ENCODE measurements at places on chromosomes 6 and 20.

GRCh38 chr20:33753143-33753542 lies 21.3 kb downstream of the ZNF341 start:
- DNase-seq: no peak

GRCh38 chr20:53866794-53867740 lies 203.3 kb downstream of the BCAS1 start:
- no peak for DNase-seq

DNA sequence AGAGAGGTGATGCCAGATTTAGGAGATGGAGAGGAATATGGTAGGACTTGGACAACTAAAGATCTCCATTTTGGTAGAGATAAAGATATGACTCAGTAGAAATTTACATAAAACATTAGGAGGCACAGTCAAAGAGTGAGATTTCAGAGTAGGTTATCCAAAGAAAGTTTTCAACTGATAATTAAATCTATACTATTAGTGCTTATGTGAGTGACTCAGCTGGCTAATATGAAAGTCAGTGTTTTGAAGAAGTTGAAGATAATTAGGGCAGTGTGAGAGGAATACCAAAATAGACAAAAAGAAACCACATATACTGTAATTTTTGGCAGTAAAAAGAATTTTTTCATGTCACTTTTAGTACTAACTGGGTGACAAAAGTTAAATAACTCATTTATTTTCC lies 712.8 kb upstream of the HS3ST5 start:
- no peak for DNase-seq

DNA sequence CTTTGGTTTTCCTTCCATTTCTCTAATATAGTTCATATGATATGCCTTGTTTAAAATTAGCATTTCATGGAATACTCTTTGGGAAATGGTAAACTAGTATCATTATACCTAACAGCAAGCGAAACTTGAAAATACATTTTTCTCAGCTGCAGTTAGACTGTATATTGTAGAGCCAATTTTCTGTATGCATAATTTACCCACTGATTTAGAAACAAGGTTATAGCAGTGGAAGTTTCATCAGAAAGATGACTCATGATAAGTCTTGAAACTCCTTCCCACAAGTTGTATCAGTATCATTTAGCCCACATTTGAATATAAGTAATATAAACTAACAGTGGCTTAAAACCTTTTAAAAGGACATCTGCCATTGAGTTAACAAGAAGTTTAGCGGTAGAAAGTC lies 164.8 kb upstream of the BMP5 start:
- no peak for DNase-seq

- DNase-seq: no peak
These were observed 452.5 kb downstream of the CDH26 start for GRCh38 chr20:60410618-60411264.

DNA sequence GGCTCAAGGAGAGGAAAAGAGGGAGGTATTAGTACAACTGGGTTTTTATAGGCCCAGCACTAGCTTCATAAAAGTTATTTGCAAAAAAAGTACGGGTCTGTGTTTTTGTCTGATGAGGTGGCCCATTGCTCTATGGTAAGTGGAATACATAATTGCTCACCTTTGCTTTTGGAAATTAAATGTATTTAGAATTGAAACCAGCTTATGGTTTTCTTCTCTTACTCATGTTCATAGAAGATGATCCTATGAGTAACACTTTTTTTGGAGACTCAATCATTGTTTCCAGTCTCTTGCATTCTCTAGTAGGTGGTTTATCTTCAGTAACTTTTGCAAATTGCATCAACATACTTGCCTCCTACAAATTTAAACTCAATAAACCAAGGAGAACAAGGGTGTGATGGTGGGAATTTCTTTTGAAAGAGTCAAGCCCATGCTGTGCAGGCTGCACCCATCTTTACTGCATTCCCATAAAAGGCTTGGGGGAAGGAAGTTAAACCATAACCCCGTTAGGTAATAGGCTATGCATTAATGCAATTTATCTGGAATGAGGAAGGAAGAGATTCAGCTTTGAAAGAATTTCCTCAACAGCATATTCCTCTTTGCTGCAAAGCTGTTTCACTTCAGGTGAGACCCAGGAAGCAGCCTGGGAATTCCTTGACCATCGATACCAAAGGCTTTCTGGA lies 48.5 kb upstream of the EDN1 start:
- no peak for DNase-seq

GRCh38 chr20:20872428-20872827 lies 160.0 kb upstream of the RALGAPA2 start:
- no peak for DNase-seq

DNA sequence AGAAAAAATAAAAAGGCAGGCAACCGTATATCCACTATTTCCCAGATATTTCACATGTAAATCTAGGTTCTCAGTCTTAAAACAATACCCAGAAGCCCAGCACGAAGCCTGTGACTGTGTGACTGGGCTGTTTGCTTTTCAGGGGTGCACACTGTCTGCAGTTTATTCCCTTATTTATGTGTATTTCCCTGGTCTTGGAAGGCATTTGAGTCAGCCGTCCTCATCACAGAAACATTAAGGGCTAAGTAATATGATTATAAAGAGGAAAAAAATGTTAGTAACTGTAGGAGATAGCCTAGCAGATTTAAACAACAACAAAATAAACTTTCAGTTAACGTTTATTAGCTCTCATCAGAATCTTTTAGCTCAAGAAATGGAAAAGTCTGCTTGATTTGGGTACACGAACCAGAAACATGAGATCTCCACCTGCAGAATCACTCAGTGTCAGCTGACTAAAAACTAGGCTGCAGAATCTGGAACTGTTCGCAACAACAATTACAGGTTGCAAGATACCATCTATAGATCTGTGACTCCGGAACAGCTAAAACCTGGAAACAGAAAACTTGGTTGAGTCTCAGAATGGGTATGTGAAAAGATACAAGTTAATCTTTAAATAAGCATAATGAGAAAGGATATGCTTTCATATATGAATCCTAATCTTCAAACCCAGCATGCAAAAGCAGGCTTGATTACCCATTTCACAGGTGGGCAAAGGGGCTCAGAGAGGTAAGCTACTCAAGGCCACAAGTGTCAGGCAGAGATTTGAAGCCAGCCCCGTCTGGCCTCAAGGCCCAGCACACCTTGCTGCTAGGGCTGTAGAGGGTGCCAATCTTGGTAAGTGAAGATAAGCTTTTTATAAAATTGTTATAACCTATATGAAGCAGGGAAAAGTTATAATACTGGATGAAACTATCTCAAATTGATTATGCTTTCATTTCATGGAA lies 21.1 kb downstream of the GCLC start:
- no peak for DNase-seq

- DNase-seq: no peak
These were observed 2.7 kb upstream of the TRERF1 start for GRCh38 chr6:42454428-42454791.

- DNase-seq: no peak
These were observed 94.0 kb downstream of the ZMYND8 start for GRCh38 chr20:47262365-47263013.

DNA sequence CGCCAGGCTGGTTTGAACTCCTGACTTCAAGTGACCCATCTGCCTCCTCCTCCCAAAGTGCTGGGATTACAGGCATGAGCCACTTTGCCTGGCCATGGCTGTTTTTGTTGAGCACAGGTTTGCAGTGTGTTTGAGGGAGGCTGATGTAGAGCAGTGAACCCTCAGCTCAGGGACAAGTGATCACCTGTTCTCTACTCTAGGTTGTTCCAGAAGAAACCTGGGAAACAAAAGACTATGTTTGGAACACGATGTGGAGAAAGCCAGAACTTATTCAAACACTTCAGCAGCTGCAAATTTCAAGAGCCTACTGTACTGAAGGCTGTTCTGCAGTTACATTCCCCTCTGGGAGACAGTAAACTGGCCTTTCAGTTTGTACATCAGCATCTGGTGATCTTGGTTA lies 4.7 kb downstream of the TULP1 start:
- no peak for DNase-seq

DNA sequence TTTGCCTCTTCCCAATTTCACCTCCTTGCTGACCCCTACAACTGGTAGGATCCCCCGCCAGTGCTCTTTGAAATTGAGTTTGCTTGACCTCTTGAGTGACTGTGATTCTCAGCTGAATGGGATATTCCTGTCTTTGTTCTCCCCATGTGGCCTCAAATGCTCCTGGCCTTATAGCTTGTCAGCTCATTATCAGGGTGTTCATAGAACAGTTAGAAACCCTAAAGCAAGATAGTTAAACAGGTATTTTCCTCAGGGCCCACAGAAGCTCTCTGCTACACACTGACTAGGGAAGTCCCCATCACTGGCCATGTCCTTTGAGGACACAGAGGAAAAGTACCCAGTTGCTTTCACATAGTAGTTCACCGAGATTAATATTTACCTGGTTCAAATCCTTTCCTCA lies 211.5 kb upstream of the DTNBP1 start:
- no peak for DNase-seq

GRCh38 chr6:130796313-130796905 lies 30.8 kb upstream of the SMLR1 start:
- DNase-seq: no peak

- DNase-seq: no peak
These were observed 31.0 kb upstream of the OSTM1 start for GRCh38 chr6:108105571-108105970.

DNA sequence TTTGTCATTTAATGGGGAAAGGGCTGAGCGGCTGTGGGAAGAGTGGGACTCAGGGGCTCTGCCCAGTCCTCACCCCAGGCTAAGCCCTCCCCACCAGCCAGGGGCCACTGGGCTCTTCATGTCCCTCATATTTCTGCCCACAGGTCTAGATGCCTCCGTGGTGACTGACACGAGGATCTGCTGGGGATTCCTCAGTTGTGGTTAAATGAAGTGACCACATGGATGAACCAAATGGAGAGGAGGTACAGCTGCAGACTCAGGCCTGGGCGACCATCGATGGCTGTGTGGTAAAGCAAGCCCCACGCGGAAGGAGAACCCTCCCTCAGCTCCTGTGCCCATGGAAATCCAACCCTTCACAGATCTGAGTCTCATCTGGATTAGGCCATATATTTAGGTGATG lies 29.4 kb downstream of the RAET1L start:
- no peak for DNase-seq

GRCh38 chr6:90413867-90414266 lies 117.2 kb upstream of the BACH2 start:
- peak; percentile 15 for DNase-seq

DNA sequence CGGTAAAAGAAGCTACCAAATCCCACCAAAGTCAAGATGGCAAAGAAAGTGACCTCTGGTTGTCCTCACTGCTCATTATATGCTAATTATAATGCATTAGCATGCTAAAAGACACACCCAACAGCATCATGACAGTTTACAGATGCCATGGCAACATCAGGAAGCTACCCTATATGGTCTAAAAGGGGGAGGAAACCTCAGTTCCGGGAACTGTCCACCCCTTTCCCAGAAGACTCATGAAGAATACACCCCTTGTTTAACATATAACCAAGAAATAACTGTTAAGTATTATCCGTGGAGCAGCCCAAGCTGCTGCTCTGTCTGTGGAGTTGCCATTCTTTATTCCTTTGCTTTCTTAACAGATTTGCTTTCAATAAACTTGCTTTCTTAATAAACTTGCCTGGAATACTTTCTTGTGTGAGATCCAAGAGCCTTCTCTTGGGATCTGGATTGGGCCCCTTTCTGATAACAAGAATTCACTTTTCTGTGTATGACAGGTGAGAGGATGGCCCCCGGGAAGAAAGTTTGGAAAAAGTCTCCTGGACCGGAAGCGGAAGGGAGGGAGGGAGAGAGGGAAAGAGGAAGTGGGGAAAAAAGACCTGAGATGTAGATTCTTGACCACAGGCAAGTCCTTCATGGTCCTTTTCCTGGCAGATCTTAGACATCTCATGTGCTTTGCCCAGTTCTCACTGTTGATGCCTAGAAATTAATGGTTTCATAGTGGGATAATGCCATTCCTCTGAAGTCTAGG lies 146.7 kb upstream of the ID4 start:
- DNase-seq: no peak

- no peak for DNase-seq
These were observed 20.4 kb upstream of the MCUR1 start for GRCh38 chr6:13834790-13835189.

- DNase-seq: no peak
These were observed 10.8 kb upstream of the ZBTB24 start for GRCh38 chr6:109493865-109494264.

DNA sequence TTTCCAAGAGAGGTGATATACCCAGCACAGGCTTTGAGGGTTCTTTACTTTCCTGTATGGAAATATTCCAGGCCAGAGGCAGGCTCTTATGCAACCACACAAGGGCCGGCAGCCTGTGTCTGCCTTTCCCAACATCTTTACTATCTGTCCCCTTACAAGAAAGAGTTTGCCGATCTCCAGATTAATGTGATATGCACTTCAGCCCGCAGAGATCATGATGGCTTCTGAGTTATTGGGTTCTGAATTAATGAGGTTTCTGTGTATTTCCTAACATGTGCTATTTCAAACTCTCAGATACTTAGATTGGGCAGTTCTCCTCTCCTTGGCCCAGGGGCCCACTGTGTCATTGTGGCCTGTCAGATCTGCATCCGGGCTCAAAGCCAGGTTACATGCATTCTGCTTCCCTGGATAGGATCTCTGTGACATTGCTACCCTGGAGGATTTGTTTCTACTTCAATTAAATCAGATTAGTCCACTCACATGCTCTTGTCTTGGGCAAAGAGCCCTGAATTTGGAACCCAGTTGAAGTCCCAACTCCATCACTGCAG lies 56.6 kb downstream of the TGM2 start:
- DNase-seq: no peak

DNA sequence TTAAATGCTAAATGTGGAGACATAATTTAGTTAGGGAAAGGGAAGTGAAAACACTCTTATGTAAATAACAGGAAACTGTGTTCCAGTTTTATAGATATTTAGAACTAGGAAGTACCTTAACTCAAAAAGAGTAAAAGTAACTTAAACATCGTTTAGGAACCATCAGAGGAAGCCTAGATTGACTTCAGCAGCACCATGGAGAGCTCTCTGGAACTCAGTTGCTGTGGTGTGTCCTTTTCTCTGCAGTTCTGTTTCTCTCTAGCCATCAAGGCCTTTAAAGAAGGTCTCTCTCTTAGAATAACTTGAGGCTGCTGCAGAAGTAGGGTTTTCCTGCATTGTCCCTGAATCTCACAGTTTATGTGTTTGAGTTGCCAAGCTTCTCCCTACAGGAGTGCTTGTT lies 26.9 kb downstream of the CLVS2 start:
- DNase-seq: no peak

- no peak for DNase-seq
These were observed 361.0 kb downstream of the TAF4 start for GRCh38 chr20:61704661-61705060.

GRCh38 chr20:63032861-63033793 lies 26.4 kb upstream of the BHLHE23 start:
- no peak for DNase-seq

DNA sequence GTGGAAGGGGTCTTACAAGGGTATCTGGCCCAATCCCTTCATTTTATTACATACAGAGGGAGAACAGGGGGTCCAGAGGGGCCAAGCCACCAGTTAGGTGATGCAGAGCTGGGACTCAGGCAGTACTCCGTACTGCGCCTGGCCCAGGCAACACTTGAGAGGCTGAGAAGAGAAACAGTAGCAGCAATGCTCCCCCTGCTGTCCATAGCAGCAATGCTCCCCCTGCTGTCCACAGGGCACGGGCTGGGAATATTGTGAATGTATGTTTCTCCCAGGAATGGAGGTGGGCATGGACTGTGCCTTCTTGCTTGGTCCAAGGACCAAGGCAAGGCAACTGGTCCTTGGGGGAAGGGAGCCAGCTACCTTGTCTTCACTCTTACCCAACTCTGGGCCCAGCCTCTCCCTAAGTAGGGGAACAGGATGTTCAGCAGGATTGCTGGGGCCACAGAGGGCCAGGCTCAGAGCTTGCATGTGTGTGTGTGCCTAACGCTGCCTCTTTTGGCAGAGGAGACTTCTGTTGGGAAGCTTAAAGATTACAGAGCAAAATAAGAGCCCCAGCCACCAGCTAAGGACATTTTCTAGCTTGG lies 14.8 kb upstream of the FAM83C start:
- no peak for DNase-seq
